CMK (cell line): ENCODE measurements at places on chromosomes 5 and 9.

- no peak for DNase-seq
These were observed 59.6 kb downstream of the ATG10 start for GRCh38 chr5:82031220-82032119.

DNA sequence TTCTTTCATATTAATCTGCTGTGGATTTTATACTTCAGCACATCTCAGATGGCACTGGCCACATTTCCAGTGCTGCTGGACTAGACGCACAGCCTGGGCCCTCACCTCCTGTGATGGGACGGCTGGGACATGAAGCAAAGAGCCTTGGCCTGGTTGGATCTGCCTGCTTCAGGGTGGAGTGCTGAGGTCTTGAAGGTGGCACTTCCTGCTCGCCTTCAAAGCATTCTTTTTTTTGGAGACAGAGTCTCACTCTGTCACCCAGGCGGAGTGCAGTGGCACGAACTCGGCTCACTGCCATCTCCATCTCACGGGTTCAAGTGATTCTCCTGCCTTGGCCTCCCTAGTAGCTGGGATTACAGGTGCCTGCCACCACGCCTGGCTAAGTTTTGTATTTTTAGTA, 73.1 kb downstream of the RAPGEF1 start:
- no peak for DNase-seq

DNA sequence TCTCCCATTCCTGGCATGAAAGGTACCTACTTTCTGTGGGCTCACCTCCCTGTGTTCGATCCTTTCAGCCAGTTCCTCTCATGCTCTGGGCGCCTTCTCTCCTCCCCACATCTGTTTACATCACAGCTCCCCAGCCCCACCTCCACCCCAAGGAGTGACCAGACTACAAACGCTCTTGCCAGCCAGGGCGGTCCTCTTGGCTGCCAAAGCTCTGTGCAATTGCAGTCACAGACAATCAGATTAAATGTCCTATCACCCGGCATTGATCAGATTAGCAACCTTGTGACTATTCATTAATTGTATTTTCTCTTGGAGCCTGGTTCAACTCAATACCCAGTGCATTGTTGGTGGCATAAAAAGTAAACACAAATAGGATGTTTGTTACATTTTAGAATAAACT, 211.2 kb upstream of the TBCA start:
- no peak for DNase-seq

- no peak for DNase-seq
These were observed 9.3 kb downstream of the OR1N2 start for GRCh38 chr9:122562134-122562760.

DNA sequence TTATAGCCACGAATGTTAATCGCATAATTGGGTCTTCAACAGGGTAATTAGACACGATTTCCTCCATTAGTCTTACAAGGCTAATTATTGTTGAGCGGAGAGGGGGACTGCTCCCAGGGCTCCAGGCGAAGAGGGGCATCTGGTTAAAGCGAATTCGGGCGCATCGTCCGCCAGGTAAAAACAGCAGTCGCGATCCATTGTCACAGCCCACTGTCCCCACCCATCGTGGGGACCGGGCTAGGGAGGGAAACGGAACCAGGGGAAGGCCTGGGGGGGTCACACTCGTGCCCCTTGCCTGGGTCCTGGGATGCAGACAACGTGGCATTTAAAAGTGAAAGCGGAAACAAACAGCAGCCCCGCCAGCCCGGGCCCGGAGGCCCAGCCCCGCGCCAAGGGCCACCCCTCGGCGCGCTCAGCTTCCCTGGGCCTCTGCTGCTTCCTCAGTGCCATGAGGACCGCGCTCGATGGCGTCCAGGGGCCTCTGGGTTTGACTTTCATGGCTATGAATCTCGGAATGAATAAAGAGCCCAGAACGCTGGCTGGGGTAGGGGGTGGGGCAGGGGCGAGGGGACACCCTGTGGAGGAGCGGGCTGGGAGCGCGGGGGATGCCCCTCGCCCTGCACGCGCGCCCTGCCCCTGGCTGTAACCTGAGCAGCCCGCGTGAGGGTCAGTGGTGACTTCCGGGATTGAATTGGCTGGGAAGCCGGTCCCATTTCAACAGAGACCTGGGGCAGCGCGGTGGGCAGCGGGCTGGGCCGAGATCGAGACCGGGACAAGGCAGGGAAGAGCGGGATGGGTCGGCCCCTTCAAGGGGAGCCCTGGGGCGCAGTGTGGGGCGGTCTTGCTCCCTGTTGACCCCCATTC, 99.9 kb downstream of the GTF3C4 start:
- no peak for DNase-seq

DNA sequence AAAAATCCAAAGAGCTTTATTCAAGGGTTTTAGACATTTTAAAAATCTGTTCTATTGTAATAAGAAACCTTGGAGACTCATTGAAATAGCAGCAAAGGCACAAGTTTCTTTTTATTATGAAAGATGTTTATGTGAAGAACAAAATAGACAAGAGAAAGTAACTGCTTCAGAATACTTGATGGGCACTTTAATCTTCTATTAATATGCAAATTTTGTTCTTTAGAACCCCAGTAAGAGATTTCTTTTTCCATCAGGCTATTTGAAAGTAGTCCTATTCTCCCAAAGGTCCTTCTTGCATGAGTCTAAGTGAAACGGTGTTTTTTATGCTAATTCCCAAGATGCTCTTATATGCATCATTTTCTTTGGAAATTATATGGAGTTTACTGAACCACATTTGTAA, 602.0 kb downstream of the EFNA5 start:
- no peak for DNase-seq

DNA sequence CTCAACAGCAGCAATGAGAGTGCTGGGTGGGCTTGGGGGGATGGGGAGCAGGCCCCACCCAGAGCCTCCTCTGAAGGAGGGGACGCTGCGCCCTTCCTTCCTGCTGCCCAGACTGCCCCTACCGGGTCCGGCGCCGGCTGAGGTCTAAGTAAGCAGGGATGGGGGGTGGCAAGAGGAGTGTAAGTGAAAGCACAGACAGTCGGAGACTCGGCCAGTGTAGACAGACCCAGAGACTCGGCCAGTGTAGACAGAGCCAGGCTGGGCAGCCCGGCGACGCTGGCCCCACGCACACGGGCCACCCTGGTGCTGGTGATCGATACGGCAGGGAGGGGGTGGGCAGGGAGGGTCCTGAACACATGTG, 7.4 kb upstream of the ENTPD8 start:
- DNase-seq = no peak

DNA sequence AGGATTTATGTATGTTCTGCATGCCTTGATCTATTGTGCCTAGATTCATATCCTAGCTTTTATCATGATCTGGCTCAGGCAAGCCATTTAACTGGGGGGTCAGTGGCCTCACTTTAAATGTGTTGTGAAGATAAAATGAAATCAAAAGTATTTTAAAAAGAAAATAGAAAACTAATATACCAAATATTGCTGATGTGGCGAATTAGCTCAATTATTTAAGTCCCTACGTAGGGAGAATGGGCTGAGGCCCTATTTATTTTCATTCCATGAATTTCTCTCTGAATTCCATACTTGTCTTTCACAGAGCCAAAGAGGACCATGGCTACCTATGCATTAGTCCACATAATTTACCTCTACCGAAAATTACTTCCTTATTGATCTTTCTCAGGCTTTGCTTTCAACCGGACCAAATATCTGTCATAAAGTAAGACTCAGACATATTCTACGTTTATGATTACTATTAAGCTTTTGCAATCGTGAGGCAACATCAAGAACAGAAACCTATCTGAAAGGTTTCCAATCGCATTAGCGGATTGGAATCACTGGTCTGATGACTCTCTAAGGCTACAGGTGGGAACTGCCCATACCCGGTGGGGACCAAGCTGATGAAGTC, 1.7 kb downstream of the MBLAC2 start:
- no peak for DNase-seq

DNA sequence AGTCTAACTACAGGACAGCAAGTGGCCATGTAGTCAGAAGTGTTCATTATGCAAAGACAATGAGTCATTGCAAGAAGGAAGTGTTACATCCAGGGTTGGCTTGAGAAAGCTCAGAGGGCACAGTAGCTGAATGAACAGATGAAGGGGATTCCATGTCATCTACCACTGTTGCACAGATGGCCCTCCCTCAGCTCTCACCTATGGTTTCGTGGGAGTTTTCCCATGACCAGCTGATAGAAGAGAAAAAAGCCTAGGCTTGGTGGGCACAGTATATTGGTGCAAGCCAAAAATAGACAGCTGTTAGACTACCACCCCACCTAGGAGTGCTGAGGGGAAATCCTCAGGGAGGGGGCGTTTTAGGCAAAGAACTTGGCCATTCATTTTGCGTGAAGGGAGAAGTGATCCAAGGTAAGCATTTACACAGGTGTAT, 217.0 kb downstream of the DMRT2 start:
- DNase-seq = no peak

- no peak for DNase-seq
These were observed 439.9 kb upstream of the TLE4 start for GRCh38 chr9:79131824-79132377.

GRCh38 chr9:30771760-30772159, 1612.7 kb upstream of the ACO1 start:
- DNase-seq = no peak
